ENCODE measurements at places on chromosomes 16 and 17.

- DNase-seq, result no peak
Observed at GRCh38 chr17:57091186-57091618, 6.2 kb downstream of the AKAP1 start.

DNA sequence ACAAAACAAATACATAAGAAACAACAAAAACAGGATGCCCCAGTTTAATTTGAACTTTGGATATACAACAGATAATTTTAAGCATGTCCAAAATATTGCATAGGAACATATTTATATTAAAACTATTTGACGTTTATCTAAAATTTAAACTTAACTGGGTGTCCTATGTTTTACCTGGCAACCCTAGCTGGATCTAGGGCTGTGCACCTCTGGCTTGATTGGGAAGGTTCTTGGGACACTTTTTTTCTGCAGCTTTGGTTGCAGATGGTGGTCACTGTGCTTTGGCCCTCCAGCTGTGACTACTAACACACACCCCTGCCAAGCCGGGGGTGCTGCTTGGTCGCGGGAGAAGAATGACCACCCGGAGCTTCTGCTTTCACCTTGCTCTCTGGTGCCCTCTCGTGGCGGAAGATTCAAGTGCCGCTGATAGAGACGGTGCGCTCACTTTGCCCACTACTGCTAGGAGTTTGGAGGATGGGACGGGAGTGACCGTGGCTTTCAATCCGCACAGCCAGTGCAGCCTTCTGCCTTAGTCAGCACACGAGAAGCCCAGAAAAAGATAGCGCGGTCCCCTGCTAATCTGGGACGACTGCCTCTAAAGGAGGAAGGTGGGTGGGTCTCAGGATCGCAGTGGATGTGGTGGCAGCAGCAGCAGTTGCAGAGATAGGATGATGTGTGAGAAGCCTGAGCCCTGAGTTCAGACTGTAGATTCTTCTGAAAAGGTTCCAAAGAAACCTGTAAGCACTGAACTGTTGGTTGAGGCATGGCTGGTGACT, 6.7 kb downstream of the SPACA3 start:
- DNase-seq, result peak; percentile 44

DNA sequence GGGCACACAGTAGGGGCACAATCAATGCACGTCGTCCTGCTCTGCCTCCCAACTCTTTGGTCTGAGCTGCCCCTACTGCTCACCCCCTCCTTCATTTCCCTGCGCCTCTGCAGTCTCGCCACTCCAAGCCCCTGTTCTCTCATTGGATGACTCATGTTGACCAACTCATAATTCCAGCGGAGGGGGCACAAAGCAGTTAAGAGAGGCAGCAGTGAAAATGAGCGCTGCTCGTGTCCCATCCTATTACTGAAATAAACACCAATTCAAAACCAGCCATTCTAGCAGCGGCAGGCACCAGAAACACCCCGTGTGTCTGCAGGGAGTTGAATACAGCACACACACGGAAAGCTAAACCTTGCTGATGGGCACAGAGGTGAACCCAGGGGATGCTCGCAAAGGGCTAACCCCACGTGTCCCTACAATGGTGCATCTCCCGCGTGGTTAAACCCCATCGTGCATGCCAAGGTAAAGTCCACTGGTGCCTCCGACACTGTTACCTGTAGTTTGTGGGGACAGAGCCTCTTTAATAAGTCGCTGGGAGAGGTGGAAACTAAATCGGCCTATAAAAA, 310.4 kb downstream of the XYLT1 start:
- DNase-seq, result no peak

DNA sequence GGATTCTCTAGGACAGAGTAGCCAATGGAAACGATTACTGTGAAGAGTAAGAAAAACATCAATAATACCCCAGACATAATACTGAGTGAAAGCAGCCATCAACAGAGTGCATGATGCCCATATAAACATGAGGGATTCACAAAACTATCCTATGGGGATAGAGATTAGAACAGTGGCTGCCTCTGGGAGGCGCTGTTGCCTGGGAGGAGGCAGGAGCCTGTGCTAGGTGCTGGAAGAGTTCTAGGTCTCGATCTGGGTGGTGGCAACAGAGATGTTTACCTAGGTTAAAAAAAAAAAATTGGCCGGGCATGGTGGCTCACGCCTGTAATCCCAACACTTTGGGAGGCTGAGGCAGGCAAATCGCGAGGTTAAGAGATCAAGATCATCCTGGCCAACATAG, 7.9 kb downstream of the FA2H start:
- DNase-seq, result no peak

GRCh38 chr16:56748826-56749225, 18.9 kb downstream of the NUP93 start:
- DNase-seq, result no peak

DNA sequence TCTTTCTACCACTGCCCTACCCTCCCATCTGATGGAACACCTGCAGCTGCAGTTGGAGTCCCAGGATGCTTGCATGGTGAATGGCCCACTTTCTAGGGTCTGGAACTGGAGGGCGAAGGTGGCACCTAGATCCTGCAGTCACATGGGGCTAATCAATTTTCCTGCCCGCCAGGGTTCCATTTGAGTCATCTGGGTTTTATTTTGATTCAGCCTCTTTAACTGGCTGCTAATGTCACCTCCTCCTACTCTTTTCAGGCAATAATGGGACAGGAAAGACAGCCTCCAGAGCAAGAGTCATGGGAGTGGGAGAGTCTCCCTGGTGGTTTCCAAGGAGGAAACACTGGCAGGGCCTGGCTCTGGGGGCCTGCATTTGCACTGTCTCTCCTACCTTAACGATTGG, 3.8 kb upstream of the TBKBP1 start:
- no peak for DNase-seq

DNA sequence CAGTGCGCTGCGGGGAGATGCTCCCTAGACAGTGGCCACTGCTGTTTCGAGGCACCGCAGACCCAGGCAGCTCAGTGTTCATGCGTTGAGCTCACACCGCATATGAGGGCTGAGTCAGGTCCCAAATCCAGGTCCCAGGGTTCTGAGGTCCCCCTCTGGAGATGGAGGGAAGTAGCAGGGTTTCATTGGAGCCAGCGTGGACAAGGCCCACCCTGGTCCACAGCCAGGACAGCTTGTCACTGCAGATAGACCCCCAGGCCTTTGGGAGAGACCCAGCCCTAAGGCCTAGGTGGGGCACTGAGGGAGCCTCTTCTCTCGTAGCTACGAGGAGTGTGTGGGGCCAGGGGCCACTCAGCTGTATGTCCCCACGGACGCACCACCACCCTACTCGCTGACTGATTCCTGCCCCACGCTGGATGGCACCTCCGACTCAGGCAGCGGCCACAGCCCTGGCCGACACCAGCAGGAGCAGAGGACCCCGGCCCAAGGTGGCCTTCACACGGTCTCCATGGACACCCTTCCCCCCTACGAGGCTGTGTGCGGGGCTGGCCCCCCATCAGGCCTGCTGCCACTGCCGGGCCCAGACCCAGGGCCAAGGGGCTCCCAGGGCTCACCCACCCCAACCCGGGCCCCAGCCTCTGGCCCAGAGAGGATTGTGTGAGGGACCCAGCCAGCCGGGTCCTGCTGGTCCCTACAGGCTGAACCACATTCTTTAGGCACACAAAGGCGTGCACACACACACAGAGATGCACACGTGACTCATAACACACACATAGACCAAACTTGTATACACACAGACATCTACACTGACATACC, 53.4 kb downstream of the BEAN1 start:
- DNase-seq, result no peak

GRCh38 chr17:5035315-5035714, at the start of gene SLC52A1:
SLC52A1 (minus strand) TSS chr17:5035426; CDS start chr17:5034606, 820 bp downstream.
- DNase-seq, result no peak

DNA sequence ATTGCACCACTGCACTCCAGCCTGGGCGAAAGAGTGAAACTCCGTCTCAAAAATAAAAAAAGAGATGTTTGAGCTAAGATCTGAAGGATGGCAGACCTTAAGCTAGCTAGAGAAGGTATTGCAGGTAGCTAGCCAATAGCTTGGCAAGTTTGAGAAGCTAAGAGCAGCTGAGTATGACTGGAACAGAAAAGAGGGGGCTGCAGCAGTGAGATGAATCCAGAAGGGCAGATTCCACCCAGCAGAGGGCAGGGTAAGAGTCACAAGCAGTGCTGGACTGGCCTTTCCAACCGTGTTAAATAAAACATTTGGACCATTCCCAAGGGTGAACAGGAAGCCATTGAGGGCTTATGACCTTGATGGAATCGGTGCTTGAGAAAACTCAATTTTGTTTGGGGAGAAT, 5.7 kb upstream of the PHAF1 start:
- DNase-seq, result peak; percentile 59

DNA sequence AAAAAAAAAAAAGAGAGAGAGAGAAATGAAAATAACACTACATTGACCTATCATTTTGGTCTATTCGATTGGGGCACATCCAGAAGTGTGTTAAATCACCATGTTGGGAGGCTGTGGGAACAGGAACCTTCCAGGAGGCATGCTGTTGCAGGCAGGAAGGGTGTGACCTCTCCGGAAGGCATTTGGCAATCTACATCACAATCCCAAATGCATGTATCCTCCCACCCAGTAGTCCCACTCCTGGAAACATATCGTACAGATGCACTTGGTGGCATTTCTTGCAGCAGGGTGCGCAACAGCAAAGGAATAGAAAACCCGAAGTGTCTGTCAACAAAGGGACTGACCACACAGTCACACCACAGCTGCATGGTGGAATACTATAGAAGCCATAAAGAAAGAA, 7.9 kb downstream of the PLLP start:
- no peak for DNase-seq

- DNase-seq, result no peak
Observed at GRCh38 chr16:29804455-29805231, 1.7 kb upstream of the MAZ start.

- DNase-seq, result no peak
Observed at GRCh38 chr16:51248217-51248616, 97.1 kb upstream of the SALL1 start.

GRCh38 chr17:7403727-7403976, 245 bp downstream of the TMEM256 start:
- no peak for DNase-seq

GRCh38 chr17:58755577-58756245, at the start of gene PPM1E:
PPM1E (plus strand) TSS chr17:58755854.
- peak; percentile 33 for DNase-seq

- no peak for DNase-seq
Observed at GRCh38 chr16:70579648-70580630, 56.3 kb downstream of the SF3B3 start.

DNA sequence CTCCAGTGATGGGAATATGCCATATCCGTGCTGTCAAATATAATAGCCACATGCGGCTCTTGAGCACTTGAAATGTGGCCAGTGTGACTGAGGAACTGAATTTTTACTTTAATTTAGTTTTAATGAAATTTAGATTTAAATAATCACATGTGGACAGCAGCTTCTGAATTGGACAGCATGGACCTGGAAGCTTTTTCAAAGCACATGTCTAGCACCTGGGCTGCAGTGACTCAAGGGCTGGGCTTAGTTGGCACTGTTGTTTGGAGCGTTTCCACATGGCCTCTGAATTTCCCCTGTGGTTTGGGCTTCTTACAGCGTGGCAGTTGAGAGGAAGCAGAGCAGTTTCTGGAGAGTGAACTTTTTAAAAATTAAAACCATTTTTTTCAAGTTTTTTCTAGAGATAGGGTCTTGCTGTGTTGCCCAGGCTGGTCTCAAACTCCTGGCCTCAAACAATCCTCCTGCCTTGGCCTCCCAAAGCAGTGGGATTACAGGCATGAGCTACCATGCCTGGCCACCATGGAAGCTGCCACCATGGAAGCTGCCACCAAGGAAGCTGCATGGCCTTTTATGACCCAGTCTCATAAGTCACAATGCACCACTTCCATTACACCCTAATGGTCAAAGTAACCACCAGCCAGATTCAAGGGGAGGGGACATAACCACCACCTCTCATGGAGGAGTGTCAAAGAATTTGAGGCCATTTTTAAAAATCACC, 6.7 kb upstream of the TOB1 start:
- peak; percentile 73 for DNase-seq

- DNase-seq, result peak; percentile 70
Observed at GRCh38 chr17:1762901-1763898, 1.3 kb downstream of the SERPINF1 start.

- DNase-seq, result no peak
Observed at GRCh38 chr16:58038219-58038641, 12.7 kb downstream of the MMP15 start.

DNA sequence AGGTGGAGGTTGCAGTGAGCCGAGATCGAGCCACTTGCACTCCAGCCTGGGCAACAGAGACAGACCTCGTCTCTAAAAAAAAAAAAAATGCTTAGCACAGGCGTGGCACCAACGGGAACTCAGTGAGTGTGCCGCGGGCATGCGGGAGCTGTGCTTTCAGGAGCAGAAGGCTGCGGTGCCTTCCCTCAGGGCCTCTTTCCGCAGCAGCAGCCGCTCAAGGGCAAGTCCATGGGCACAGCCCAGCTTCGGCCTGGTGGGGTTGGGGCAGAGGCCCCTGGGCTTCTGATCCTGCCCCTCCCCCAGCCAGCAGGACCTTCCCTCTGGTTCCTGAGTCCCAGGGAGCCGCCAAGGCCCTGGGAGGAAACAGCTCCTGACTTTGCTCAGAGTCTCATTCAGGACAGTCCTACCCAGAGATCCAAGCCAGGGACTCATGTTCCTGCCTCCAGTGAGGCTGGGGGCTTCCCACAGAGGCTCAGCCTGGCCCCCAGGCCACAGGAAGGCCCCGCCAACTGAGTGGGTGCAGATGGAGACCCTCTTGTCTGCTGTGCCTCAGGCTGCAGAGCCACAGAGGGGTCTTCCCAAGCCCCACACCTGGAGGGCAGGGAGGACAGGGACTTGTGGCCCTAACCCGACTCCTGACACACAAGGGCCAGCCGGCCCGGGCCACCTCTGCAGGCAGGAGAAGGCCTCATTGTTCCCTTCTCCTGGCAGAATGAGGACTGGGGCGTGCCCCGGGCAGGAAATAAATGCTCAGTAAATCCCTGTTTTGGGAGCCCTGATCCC, 3.3 kb upstream of the ZG16B start:
- DNase-seq, result no peak

GRCh38 chr17:48558057-48558830, 13.3 kb upstream of the HOXB2 start:
- DNase-seq, result peak; percentile 28

DNA sequence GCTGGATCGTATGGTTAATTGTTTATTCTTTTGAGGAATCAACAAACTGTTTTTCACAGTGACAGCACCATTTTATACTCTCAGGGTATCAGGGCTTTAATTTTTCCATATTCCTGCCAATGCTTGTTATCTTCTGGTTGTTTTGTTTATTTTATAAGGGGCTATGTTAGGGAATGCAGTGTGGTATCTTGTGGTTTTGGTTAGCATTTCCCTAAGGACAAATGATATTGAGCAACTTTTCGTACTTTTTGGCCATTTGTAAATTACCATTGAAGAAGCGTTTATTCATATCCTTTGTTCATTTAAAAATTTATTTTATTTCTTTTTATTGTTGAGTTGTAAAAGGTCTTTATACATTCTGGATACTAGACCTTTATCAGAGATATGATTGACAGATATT, 322.0 kb upstream of the SALL1 start:
- DNase-seq, result peak; percentile 65

- DNase-seq, result peak; percentile 52
Observed at GRCh38 chr16:4314532-4315185, 1.2 kb upstream of the GLIS2 start.

Data from amniotic epithelial cell (primary cell).